Suprapubic skin (tissue), 4 donors: ENCODE measurements at places on chromosomes 1 and 21.
A peak's percentile ranks its signal among the peaks of the same experiment; 100 is the strongest.

GRCh38 chr1:42913426-42914091 lies 45.1 kb downstream of the SLC2A1 start:
- H3K27me3 ChIP-seq, result no peaks in the 10 kb centered on the region
- no peaks in the 10 kb centered on the region for H3K36me3 ChIP-seq
- H3K4me3 ChIP-seq, result no peak overlapping the region
- no peaks in the 10 kb centered on the region for H3K4me1 ChIP-seq

DNA sequence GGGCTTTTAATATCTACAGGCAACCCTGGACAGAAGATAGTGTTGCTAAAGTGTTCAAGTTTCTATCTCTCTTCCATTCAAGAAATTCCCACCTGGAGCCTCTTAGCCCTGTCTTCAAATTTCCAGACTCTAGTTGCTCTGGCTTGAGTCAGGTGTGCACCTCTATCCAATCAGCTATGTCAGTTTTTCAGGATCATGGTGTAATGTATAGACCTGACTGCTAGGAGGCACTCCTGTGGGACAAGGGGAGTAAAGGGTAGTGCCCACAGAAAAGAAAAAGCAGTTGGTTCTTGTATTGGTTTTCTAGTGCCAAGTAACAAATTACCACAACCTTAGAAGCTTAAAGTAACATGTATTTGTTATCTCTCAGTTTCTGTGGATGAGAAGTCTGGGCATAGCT lies 6.2 kb upstream of the ZRANB2 start:
- H3K4me1 ChIP-seq, result no peaks in the 10 kb centered on the region
- no peak for DNase-seq
- no peak overlapping the region for H3K4me3 ChIP-seq
- H3K27ac ChIP-seq, result no peak overlapping the region

DNA sequence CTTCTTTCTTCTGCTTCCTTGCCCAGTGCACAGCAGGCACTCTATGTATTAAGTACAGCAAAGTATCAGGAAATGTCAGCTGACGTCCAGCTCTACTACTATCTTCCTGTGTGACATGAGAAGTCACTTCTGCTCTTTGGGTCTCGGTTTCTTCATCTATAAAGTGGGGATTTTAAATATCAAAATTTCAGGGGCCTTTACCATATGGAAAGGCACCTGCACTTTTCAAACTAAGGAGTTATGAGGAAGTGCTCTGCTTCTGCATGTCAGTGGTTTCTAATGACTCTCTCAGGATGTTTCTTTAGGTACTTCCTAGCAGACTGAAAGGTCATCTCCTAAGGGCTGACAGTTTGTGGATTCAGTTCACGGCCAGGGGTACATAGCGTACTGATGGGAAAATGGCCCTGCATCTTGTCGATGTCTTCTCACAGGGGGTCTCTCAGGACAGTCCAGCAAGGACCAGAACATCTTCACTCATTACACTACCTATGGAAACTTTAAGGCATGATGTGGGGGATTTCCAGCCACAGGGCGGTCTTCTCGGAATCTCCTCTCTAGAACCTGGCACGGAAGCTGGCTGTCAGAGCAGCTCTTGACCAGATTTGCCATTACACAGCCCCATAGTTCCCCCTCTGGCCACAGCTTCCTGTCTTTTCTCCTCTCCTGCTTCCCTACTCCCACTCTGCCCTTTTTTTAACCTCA lies 42.0 kb upstream of the MTF1 start:
- peak; percentile 13 for DNase-seq
- H3K4me1 ChIP-seq, result no peaks in the 10 kb centered on the region
- no peak overlapping the region for H3K27ac ChIP-seq
- H3K36me3 ChIP-seq, result peaks cover 3% of the 10 kb centered on the region
- H3K4me3 ChIP-seq, result no peak overlapping the region

- peak overlapping the region; percentile 70 for H3K27ac ChIP-seq
- no peaks in the 10 kb centered on the region for H3K36me3 ChIP-seq
- peak overlapping the region; percentile 62 for H3K4me3 ChIP-seq
- peaks cover 52% of the 10 kb centered on the region for H3K27me3 ChIP-seq
- H3K4me1 ChIP-seq, result peaks cover 53% of the 10 kb centered on the region
- peak; percentile 89 for DNase-seq
Measured at GRCh38 chr1:213987422-213987926, 299 bp upstream of the PROX1 start.

DNA sequence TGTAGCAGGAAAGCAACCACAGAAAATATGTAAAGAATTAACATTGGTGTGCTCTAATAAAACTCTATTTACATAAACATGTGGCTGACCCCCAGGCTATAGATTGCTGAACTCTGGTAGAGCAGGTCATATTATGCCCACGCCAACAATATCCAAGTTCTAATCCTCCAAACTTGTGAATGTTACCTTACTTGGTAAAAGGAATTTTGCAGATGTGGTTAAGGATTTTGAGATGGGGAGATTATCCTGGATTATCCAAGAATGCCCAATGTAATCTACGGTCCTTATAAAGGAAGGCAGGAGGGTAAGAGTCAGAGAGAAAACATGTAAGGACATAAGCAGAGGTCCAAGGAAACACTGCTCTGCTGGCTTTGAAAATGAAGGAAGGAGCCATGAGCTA lies 201.0 kb downstream of the USH2A start:
- peaks cover 4% of the 10 kb centered on the region for H3K4me1 ChIP-seq
- no peaks in the 10 kb centered on the region for H3K27me3 ChIP-seq
- no peak overlapping the region for H3K27ac ChIP-seq
- no peak for DNase-seq
- no peak overlapping the region for H3K4me3 ChIP-seq
- H3K36me3 ChIP-seq, result no peaks in the 10 kb centered on the region
